Foreskin keratinocyte (primary cell): ENCODE measurements at places on chromosomes 6 and 20. TPM values are rescaled to one million over a fixed set of nuclear protein-coding genes. Genes with fewer than 3 reads are reported as not detected.

The CD93 gene
- not detected in 2 replicates for total RNA-seq

The NRSN2 gene
- total RNA-seq = 26.7 and 35.6 TPM in 2 replicates

The EYA4 gene
- total RNA-seq = not detected in 2 replicates

The SNAP91 gene
- total RNA-seq = not detected in 2 replicates

The CRISP1 gene
- total RNA-seq = not detected in 2 replicates

The SHLD1 gene
- 1.8 and 2.0 TPM in 2 replicates for total RNA-seq

The RIMS1 gene
- not detected in 2 replicates for total RNA-seq

The MARCKS gene
- total RNA-seq = 52.6 and 57.8 TPM in 2 replicates

The FAM83B gene
- 42.6 and 44.2 TPM in 2 replicates for total RNA-seq

The GABRR1 gene
- not detected in 2 replicates for total RNA-seq

The ADISSP gene
- total RNA-seq = 77.4 and 81.3 TPM in 2 replicates

The ZNF318 gene
- total RNA-seq = 18.8 and 19.2 TPM in 2 replicates

The CGA gene
- total RNA-seq = not detected in 2 replicates

The C2 gene
- not detected in 2 replicates for total RNA-seq

The SLC35D3 gene
- total RNA-seq = not detected in 2 replicates

The CST2 gene
- total RNA-seq = not detected in 2 replicates

The TNXB gene
- 0.07 and 0.31 TPM in 2 replicates for total RNA-seq

The CDC5L gene
- total RNA-seq = 27.9 and 29.7 TPM in 2 replicates

The CCN6 gene
- 0.11 and 0.37 TPM in 2 replicates for total RNA-seq

The AHI1 gene
- 8.4 and 9.9 TPM in 2 replicates for total RNA-seq

The SRSF6 gene
- 75.7 and 82.6 TPM in 2 replicates for total RNA-seq

The DOK5 gene
- not detected in 2 replicates for total RNA-seq

The SNAI1 gene
- 0.04 TPM in 1 of 2 replicates, not detected in the other for total RNA-seq

The CDS2 gene
- 22.6 and 25.2 TPM in 2 replicates for total RNA-seq

The XKR7 gene
- total RNA-seq = not detected in 2 replicates

The GSTA2 gene
- not detected in 2 replicates for total RNA-seq

The CASS4 gene
- not detected in 2 replicates for total RNA-seq

The RAD21L1 gene
- total RNA-seq = not detected in 2 replicates

The CST5 gene
- total RNA-seq = not detected in 2 replicates

The IDH3B gene
- total RNA-seq = 83.7 and 93.9 TPM in 2 replicates

The MLN gene
- not detected in 2 replicates for total RNA-seq

The TASP1 gene
- total RNA-seq = 13.0 and 13.7 TPM in 2 replicates

The TFAP2D gene
- total RNA-seq = not detected in 2 replicates

The DLL1 gene
- total RNA-seq = 12.0 and 18.8 TPM in 2 replicates

The TSPO2 gene
- total RNA-seq = not detected in 2 replicates

The ATAT1 gene
- total RNA-seq = 4.6 and 6.1 TPM in 2 replicates

The NELFE gene
- total RNA-seq = 86.0 and 92.0 TPM in 2 replicates

The LRRN4 gene
- total RNA-seq = 3.1 and 3.2 TPM in 2 replicates

The MYLK4 gene
- total RNA-seq = 0.24 and 0.28 TPM in 2 replicates

The RBPJL gene
- total RNA-seq = not detected in 2 replicates

The LPA gene
- not detected in 2 replicates for total RNA-seq

The NKX2-2 gene
- not detected in 2 replicates for total RNA-seq

The SLC18B1 gene
- 14.1 and 14.8 TPM in 2 replicates for total RNA-seq

The SLC22A16 gene
- not detected in 2 replicates for total RNA-seq

The MYCT1 gene
- total RNA-seq = not detected in 2 replicates

The NFKBIL1 gene
- total RNA-seq = 14.7 and 16.2 TPM in 2 replicates

The GPX5 gene
- total RNA-seq = not detected in 2 replicates

The C20orf202 gene
- total RNA-seq = not detected in 2 replicates

The TUBB2B gene
- 1.2 TPM in 1 of 2 replicates, not detected in the other for total RNA-seq

The PARD6B gene
- total RNA-seq = 4.3 and 5.2 TPM in 2 replicates

The DAAM2 gene
- total RNA-seq = 0.04 TPM in 1 of 2 replicates, not detected in the other

The MCCD1 gene
- not detected in 2 replicates for total RNA-seq

The NTSR1 gene
- total RNA-seq = 2.3 and 2.8 TPM in 2 replicates

The CPNE1 gene
- total RNA-seq = 129 and 163 TPM in 2 replicates

The SEMG2 gene
- not detected in 2 replicates for total RNA-seq

The PHACTR3 gene
- 28.3 and 34.0 TPM in 2 replicates for total RNA-seq

The ANGPT4 gene
- total RNA-seq = not detected in 2 replicates

The RIPPLY2 gene
- total RNA-seq = 0.65 and 1.8 TPM in 2 replicates

The KCNB1 gene
- total RNA-seq = not detected in 2 replicates

The SSR1 gene
- 126 and 142 TPM in 2 replicates for total RNA-seq
